ENCODE measurements at places on chromosomes 5 and 9.

DNA sequence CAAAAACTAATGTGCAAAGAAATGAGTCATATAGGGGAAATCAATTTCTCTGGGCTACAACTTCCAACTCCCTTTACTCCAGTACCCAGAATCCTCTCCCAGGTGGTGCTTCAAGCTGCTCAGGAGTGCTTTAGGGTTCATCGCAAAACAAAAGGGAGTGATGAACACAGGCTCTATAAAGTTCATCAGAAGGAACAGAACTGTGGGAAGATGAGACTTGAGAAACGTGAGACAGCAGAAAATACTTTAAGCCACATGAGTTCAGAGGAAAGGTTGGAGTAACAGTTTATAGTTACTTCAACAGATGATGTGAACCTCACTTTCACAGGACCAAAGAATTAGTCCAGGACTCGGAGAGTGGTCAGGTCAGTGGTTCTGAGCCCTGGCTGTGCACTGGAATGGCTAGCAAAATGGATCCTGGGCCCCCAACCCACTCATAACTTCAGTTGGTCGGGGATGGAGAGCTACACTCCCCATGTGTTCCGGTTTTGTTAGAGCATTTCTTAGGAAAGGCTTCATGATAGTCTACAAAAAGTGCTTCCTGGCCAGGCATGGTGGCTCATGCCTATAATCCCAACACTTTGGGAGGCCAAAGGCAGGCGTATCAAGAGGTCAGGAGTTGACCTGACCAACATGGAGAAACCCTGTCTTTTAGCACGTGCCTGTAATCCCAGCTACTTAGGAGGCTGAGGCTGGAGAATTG, 4.3 kb downstream of the RPL12 start:
- no peak for DNase-seq

DNA sequence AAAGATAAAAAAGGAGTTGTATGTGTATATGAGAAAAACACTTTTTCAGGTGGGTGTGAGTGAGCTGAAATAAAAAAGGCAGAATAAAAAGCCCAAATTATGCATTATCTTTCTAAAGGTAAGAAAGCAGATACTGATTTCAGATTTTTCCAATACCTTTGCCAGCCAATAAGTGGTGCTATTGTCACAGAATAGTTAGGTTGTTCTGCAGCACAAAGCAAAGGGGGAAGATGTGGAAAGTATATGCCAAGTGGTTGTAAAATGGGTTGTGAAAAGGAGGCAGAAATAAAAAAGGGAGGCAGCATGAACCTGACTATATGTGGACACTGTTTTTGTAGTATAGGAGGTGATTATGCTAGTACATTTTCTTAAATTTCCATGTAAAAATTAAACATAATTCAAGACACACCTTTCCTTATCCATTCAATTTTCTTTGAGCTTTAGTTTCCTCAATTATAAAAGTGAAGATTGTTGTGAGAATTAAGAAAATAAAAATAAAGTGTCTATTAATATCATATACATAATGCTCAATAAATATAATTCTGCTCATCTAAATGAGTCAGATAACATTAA, 106.7 kb downstream of the SMIM15 start:
- DNase-seq: peak; percentile 63

GRCh38 chr9:84216151-84216550, 124.4 kb downstream of the SLC28A3 start:
- DNase-seq: no peak

GRCh38 chr9:19701991-19702390, 86.8 kb downstream of the SLC24A2 start:
- no peak for DNase-seq

DNA sequence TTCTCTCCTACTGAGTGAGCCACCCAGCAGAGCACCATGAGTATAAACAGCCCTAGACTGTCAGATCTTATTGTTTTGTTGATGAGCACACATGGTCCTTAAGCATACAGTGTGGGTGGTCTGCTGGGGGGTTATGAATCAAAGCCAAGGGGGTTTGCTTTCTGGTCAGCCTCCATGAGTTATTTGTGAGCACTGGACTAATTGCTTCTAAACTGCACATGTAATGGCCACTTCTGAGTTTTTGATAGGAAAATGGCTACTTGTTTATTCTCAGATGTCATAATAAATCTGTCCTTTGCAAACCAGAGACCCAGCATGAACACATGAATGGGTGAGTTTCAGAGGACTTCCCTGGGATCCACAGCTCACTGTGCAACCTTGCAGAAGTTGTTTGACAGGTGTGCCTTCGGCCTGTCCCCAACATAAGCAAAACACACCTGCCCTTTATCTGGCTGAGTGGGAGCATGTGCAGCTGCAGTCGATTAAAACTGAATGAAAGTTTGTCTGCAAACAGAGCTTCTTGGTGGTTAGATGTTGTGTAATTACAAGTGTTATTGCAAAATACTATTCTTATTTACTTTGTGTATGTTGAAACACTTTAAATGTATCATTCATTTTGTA, 35.9 kb downstream of the MAMDC2 start:
- peak; percentile 59 for DNase-seq

DNA sequence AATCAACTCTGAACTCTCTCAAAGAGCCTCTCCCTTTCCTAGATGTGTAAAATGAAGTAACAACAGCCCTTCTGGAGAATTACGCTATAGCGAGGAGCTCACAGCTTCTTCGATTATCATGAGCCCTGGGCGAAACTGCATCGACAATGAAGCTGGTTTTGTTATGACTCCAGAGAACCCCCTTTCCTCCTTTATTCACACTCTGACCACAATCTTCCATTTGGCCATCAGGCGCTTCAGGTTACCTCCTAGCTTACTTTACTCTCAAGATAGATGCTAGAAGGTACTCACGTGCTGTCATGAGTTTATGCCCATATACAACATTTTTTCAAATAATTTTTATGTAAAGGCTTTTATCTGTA, 362.7 kb upstream of the RFX3 start:
- no peak for DNase-seq

DNA sequence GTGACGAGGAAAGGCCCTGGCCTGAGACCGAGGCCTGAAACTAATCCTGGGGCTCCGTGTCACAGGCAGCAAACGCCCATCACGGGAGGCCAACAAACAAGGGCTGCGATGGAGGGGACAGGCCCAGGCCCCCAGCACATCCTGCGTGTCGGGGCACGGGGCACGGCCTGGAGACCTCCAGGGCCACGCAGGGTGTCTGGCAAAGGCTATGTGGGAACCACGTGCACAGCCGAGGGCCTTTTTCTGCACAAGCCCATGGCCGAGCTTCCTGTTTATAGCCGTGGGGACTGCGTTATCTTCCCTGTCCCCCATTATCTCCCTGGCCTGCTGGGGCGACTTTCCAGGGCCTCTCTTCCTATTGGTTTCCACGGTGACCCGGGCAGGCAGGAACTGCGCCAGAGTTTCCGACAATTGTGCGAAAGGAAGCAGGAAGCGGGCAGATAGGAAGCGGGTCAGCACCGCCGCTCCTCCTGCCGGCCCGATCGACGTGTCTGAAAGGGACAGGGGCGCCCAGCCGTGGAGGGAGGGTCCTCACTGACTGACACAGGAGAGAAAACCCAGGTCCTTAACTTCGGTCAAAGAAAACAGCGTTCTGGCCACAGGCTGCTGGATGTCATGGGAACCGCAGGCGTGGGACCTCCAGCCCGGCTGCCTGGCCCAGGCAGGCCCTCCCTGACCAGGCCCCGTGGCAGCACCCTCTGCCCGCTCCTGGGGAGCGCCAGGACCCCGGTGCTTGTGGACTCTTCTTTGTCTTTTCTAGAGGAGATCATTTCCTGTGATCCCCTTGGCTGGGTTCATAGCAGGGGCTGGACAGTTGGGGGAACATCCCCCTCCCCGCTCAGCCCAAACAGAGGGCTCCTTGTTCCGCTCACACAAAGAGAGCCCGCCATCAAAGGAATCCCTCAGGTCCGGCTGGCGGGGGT, 29.1 kb upstream of the SEC16A start:
- DNase-seq: no peak

GRCh38 chr9:82588301-82589180, 474.4 kb downstream of the RASEF start:
- DNase-seq: no peak

GRCh38 chr5:76331126-76331525, 72.0 kb upstream of the IQGAP2 start:
- no peak for DNase-seq

All from inflammatory macrophage treated with lipopolysaccharide for 4 hours (primary cell).